Stimulated activated CD8-positive, alpha-beta memory T cell treated with anti-CD3 and anti-CD28 coated beads, Interleukin-4, amount 100 ng/mL, for 1 hour (primary cell): ENCODE measurements at places on chromosomes 1 and 21.

DNA sequence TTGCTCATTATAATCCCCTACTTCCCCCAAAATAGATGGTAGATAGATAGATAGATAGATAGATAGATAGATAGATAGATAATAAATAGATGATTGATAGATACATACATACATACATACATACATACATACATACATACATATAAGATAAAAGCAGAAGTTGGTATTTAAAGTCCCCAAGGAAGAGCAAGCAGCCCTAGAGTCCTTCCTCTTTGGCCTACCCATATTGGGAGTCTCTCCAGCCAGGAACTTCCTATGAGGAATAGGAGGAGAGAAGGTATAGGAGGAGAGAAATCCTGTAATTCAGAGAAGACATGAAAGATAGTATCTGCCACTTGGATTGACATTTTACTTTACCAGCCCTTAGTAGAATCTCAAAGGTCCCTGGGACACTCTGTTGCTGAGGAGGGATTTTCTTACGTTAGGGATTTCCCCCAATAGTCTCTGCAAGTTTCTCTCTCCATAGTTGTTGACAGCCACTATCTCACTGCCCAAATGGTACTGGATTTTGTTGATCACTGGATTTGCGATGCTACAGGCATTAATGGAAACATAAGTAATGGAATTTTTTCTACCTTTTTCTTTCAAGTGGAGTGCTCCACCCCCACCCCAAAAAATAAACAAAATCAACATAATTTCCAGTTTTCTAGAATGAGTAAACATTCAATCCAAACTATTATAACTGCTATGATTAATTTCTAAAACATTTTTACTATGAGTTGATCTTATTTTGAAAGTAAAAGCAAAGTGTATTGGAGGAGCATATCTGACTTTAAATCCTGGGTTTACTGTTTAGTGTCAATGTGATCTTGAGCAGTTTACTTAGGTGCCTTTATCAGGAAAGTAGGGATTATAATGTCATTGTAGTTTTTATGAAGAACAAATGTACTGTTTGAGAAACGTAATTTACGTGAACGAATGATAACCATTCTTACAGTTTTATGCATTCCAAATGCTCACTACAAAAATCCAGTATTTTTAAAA lies 93.2 kb upstream of the TNFSF4 start:
- no peak for DNase-seq

DNA sequence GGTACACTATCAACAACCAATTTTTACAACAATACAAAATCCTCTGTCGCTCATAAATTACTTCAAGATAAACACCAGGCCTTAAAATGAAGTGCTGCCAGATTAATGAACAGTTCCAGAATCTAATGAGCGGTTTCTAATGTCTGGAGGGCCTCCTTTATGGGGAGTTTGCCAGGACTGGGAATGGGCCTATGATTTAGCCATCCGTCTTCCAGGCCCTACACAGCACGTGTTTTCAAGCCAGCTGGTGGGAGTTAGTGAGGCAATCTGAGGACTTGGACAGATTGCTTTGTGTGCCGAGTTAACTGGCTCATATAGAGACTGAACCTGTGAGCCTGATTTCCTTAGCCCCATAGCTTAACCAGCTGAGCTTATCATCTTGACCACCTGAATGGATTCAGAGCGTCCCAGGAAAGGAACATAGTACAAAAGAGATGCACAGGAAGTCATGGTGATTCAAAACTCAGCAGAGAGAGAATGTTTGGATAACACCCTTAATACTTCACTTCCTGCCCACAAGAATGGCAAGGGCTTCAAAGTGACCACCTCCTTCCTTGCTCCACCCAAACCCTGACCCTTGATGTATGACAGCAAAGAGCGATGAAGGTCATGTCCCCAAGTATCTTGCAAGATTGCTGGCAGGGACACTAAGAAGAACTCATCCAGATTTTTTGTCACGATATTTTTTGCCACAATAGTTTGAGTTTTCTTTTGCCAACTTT lies 143.5 kb downstream of the SLC30A10 start:
- no peak for DNase-seq

DNA sequence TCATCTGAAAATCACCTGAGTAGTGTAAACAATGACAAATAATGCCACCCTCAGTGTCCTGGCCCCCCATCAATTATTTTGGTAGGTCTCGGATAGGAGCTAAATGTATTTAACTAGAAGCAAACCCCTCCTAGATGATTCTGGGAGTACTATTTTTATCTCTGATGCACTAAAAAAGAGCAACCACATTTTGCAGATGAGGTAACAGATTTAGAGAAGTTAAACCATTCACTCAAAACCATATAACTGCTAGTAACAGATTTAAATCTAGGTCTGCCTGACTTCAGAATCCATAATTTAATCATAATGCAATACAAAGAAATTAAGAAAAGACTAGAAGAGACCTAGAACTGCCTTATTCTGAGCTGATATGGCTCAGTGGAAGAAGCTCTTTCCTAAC lies 17.3 kb upstream of the PTCH2 start:
- no peak for DNase-seq

- no peak for DNase-seq
These were observed 8.9 kb downstream of the LIN28A start for GRCh38 chr1:26419494-26419893.

DNA sequence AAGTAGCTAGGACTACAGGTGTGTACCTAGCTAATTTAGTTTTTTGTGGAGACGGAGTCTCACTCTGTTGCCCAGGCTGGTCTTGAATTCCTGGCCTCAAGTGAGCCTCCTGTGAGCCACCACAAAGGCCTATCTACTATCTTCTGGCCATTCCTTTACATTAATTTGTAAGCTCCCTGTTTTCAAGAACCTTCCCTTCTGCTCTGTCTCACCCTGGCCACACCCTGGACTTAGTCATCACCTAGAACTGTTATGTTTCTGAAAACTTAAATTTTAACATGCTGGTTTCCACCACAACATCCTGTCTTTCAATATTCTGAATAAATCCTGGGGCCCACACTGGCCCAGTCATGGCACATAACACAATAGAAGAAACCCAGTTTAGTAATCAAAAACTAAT lies 4.9 kb upstream of the B4GALT3 start:
- peak; percentile 26 for DNase-seq

GRCh38 chr1:46422261-46422871 lies 28.2 kb downstream of the FAAH start:
- DNase-seq, result no peak

DNA sequence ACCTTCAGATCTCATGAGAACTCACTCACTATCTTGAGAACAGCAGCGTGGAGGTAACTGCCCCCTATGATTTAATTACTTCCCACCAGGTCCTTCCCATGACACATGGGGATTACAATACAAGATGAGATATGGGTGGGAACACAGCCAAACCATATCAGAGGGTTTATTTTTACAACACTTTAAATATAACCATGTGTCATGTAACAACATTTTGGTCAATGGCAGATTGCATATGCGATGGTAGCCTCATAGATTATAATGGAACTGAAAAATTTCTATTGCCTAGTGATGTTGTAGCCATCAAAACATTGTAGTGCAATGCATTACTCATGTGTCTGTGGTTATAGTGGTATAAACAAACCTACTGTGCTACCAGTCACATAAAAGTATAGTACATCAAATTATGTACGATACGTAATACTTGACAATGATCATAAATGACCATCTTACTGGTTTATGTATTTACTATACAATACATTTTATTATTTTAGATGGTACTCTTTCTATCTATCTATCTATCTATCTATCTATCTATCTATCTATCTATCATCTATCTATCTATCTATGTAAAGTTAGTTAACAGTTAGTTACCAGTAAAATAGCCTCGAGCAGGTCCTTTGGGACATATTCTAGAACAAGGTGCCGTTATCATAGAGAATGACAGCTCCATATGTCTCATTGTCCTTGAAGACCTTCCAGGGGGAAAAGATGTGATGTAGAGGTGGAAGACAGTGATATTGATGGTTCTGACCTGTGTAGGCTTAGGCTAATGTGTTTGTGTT lies 12.6 kb upstream of the S100B start:
- no peak for DNase-seq

DNA sequence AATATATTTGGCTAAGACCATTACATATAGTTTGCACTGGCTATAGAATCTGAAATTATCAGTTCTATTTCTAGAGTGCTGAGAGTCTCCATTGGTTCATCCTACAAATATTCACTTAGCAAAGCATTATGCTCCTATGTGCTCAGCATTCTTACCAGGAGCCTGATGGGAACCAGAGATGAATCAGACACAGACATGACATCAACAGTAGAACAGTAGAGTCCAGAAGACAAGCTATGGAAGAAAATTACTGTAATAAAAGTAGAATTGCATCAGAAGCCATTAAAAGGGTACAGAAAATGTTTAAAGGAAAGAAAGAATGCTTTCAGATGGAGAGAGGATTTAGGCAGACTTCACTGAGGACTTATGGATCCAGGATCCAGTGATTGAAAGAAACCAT lies 271.7 kb upstream of the SNX7 start:
- DNase-seq, result no peak

GRCh38 chr1:205122489-205122882 lies 708 bp upstream of the RBBP5 start:
- DNase-seq, result no peak

GRCh38 chr1:28143496-28144202 lies 32.8 kb downstream of the PTAFR start:
- DNase-seq, result no peak

DNA sequence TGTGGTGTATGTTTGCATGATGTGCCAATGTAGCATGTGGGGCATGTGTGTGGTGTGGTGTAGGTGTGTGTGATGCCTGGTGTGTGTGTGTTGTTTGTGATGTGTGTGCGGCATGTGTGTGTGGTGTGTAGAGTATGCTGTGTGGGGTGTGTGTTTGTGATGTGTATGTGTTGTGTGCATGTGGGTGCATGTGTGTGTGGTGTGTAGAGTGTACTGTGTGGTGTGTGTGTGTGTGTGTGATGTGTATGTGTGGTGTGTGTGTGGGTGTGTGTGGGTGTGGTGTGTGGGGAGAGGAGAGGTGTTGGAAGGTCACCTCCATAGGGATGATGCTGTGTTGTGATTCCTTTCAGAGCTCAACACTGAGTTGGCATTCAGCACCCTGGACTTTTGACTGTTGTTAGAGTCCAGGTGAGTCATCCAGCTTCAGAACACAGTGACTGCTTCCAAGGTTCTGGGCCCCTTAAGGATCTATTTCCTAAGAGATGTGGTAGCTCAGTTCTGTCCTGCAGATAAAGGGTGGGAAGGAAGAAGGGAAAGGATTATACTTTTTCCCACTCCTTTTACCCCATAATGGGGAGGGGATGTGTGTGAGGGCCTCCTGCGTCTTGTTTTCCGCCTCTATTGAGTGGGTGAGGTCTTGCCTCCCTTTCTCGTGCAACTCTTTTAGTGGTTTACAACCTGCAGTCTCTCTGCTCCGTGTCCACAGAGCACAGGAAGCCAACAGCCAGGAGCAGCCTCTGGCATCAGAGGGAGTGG lies 47.6 kb downstream of the RHOU start:
- no peak for DNase-seq

- no peak for DNase-seq
These were observed 4.4 kb downstream of the ELOVL1 start for GRCh38 chr1:43363283-43363934.

GRCh38 chr1:111366256-111366655 lies 61.3 kb downstream of the OVGP1 start:
- no peak for DNase-seq

- DNase-seq, result no peak
These were observed 30.6 kb downstream of the FAF1 start for GRCh38 chr1:50929376-50929958.

DNA sequence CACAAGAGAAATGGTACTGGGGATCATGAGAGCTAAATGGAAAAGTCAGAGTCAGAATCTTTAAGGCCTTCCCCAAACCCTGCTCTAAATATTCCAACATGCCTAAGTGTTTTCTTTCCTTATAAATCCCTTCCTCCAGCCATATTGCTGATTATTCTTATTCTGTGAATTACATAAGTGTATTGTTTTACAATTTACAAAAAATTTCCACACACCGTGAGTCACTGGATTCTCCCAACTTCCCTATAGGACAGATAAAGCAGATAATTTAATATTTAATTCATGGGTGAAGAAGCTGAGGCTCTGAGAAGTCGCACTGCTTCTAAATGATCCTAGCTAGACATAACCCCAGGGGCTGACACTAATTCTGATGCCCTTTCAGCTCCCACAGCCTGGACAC lies 243.3 kb upstream of the JUN start:
- DNase-seq, result no peak

GRCh38 chr1:159279773-159280172 lies 22.4 kb upstream of the FCER1A start:
- DNase-seq, result no peak

- DNase-seq, result no peak
These were observed 30.4 kb upstream of the C1orf174 start for GRCh38 chr1:3930301-3931006.

GRCh38 chr1:26121854-26122773 lies 10.5 kb downstream of the PDIK1L start:
- no peak for DNase-seq

GRCh38 chr21:15051644-15052458 lies 12.9 kb downstream of the NRIP1 start:
- DNase-seq, result no peak
